EL (cell line): ENCODE measurements at places on chromosomes 3 and 15.

DNA sequence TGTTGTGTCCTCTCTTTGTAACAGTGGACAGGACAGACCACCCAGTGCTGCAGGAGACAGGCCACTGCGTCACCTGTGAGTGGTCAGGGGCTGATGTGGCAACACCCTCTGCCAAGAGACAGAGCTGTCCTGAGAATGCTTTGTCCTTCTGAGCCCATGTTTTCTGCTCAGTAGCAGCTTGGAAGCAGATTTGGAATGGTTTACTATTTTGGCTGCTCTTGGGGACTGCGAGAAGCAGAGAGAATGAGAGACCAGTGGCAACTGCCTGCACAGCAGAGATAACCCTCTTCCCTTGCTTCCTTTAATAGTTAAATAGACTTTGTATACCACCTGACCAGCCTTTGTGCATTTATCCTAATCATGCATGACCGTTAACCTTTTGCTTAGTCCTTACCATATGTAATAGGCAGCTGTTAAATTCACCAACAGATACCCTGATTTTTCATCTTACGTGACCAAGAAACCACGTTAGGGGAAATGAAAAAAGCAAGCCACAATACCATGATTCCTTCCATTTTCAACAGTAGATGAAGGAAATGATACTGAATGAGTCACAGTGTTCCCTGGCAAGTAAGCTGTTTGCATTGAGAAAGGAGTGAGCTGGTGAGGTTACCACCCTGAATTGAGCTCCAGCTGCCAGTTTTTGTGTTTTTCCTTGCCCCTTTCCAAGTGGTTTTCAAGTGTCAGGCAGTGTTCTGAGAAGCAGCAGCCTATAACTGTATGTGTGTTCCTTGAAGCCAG lies 35.5 kb downstream of the B3GALNT1 start:
- DNase-seq = peak; percentile 58

DNA sequence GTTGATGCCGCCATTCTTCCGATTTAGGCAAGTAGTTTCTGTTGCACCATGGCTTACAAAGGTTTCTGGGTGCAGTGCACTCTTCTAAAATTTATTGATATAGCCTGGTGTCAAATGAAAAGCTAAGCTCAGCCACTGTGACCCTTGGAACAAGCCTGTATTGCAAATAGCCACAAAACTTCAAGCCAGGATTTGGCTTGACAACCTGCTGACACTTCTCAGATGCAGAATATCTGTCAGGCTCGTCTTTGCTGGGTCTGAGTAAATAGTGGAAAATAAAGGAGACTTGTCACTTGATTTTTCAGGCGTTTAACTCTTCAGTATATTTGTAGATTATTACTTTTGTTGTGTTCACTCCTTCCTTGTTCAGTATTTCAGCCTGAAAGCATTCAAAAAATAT lies 871.8 kb downstream of the OTOL1 start:
- DNase-seq = no peak

DNA sequence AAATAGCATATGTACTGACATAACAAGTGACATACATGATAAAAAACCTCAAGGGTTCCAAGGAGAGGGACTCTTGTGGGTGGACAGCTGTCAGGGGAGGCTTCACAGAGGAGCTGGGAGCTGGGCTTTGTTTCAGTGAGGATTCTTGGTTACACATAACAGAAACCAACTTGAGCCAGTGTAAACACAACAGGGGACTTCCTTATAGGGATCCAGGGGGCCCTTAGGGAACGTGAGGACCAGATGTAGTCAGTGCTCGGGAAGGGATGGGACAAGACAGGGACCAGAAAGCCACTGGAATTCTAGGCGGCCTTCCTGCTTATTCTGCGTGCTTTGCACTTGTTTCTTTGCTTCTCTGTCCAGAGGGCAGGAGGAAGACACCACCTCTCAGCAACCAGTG lies 34.9 kb downstream of the SNAPC5 start:
- DNase-seq = no peak

DNA sequence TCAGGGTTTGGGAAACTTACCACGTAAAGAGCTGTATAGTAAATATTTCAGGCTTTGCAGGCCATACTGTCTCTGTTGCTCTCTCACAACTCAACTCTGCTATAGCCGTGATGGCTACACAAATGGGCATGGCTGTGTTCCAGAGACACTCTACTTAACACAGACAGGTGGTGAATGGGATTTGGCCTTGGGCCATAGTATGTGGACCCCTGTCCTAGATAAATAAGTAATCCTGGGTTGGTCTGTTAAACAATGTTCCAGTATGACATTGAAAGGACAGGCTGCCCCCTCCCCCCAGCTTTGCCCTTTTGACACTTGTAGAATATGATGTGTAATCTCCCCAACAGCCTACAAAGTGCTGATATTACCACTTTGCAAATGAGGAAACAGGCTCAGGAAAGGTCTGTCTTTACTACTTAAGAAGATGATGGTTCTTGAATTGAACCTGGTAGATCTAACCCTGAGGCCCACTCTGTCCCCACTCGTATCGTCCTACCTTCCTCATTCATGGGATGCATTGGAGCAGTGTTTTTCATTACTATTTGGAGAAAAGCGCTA lies 38.4 kb downstream of the SLCO3A1 start:
- DNase-seq = no peak

- no peak for DNase-seq
Observed at GRCh38 chr3:187125319-187126031, 13.8 kb downstream of the RPL39L start.

GRCh38 chr3:116264546-116265319 lies 180.6 kb downstream of the LSAMP start:
- no peak for DNase-seq

DNA sequence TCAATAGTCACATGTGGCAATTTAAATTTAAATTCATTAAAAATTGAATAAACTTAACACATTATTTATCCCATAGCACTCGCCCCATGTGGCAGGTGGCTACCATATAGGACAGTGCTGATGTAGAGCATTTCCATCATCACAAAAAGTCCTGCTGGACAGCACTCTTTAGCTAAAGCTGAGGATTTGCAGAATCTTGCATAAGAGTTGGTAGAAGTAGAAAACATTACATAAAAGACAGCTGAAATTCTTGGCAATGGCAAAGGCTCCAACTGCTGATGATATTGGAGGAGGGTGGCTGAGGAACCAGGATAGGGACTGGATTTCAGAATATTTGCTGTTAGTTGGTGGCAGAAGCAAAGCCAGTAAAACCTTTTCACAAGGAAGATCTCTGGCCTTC lies 230.7 kb upstream of the SATB1 start:
- DNase-seq = no peak

DNA sequence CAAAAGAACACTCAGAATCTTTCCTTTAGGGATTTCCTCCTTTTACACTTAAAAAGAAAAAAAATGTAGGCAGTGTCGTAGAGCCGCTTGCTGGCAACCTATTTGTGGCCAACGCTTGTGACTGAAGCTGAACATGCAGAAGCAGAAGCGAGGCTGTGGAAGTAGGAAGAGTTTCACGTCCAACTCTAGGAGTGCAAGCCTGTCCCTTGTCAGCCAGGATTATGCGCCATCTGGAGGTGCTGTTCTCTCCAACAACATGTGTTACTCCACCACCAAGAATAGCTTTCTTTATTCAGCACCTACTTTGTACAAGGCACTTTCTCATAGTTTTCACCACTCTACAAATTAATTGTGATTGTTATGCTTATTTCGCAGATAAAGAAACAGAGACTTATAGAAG lies 223.2 kb upstream of the LMCD1 start:
- no peak for DNase-seq

- DNase-seq = no peak
Observed at GRCh38 chr3:182650568-182651128, 142.7 kb upstream of the ATP11B start.

- peak; percentile 59 for DNase-seq
Observed at GRCh38 chr15:89472785-89473256, 23.6 kb downstream of the RHCG start.

GRCh38 chr15:39976291-39977274 lies 42.7 kb downstream of the EIF2AK4 start:
- DNase-seq = peak; percentile 74

DNA sequence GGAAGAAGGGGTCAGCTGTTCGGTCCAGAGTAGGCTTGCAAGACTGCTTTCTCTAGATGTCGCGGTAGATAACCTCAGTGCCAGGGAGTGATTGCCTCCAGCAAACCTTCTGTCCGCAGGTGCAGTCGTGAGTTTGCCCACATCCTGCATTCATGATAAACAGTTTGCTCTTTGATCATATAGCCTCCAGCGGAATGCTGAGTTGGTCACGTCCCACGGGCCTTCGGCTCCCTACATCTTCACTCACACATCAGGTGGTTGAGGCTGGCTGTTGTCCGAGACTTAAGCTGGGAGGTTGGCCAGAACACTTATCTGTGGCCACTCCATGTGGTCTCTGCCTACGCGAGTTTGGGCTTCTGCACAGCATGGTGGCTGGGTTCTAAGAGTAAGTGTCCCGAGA lies 62.1 kb upstream of the NR2C2 start:
- no peak for DNase-seq

GRCh38 chr3:157672061-157672460 lies 168.8 kb upstream of the VEPH1 start:
- DNase-seq = no peak

- DNase-seq = peak; percentile 45
Observed at GRCh38 chr3:8239718-8240695, 261.6 kb upstream of the LMCD1 start.
